ENCODE measurements at places on chromosomes 6 and 20. TPM values are rescaled to one million over a fixed set of nuclear protein-coding genes. Genes with fewer than 3 reads are reported as not detected.

- no peak for DNase-seq
Measured at GRCh38 chr6:46136831-46137230, 7.0 kb downstream of the ENPP4 start.

- DNase-seq: no peak
Measured at GRCh38 chr20:24385547-24385946, 83.9 kb upstream of the SYNDIG1 start.

DNA sequence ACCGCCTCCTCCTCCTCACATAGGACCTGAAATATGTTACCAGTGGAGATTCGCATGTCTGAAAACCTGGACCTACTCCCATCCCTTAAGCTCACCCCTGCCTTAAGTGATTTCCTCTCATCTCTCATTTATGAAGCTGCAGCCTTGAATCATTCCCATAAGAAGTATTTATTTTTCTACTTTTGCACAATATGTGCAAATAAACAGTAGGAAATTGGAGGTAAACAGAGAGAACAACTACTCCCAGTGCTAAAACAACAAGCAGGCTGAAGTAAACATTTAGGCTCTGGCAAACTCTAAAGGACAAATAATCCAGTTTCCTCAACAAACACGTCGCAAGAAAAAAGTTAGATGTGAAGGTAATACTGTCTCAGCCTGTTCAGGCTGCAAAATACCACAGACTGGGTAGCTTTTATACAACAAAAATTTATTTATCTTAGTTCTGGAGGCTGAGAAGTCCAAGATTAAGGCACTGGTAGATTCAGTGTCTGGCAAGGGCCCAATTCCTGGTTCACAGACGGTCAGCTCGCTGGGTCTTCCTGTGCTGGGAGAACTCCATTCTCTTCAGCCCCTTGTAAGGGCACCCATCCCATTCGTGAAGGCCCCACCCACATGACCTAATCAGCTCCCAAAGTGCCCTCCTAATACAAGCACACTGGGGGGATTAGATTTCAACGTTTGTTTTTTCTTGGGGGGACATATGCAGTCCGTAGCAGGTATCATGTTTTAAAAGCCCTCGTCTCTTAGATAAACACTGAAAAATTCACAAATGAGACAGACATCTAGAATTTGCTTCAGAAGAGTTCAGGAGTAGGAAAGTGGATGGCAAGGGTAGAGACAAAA is 15.6 kb downstream of the SPATA2 start:
- DNase-seq: no peak

DNA sequence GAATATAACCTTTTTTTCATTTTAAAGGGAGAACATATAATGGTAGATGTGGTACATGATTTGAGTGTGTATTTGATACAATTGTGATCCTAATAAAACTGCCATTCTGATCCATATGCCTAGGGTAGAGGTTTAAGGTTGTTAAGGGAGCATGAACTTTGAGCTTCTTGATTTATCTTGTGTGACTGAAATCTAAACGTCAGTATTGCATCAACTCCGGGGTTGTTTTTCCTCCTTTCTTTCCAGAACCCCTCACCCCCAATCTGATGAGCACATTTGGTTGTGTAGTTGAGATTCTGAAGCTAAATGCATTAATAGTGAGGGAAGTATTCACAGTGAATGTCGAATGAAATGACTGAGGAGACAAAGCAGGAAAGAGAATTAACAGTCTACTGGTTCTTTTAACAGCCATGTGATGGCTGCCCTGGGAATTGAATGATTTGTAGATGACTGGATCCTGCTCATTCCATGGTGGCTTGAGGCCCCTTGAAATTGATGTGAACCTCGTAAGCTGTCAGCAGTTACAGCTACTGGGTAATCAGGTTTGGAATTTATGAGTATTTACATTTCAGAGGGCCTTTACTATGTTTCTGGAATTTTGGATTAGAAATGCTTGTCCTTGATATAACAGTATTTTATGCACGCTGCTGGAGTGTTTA is 44.8 kb downstream of the FARS2 start:
- DNase-seq: no peak

DNA sequence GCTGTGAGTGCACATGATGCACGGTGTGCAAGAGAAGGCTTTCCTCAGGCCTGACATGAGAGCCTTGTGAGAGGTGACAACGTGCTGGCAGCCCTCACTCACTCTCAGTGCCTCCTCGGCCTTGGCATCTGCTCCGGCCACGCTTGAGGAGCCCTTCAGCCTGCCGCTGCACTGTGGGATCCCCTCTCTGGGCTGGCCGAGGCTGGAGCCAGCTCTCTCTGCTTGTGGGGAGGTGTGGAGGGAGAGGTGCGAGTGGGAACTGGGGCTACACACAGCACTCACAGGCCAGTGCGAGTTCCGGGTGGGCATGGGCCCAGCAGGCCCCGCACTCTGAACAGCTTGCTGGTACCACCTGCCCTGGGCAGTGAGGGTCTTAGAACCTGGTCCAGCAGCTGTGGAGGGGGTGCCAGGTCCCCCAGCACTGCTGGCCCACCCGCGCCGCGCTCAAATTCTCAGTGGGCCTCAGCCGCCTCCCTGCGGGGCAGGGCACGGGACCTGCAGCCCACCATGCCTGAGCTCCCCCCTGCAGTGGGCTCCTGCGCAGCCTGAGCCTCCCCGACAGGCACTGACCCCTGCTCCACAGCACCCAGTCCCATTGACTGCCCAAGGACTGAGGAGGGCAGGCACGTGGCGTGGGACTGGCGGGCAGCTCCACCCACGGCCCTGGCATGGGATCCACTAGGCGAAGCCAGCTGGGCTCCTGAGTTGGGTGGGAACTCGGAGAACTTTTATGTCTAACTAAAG is 74.9 kb upstream of the BMP5 start:
- DNase-seq: no peak

DNA sequence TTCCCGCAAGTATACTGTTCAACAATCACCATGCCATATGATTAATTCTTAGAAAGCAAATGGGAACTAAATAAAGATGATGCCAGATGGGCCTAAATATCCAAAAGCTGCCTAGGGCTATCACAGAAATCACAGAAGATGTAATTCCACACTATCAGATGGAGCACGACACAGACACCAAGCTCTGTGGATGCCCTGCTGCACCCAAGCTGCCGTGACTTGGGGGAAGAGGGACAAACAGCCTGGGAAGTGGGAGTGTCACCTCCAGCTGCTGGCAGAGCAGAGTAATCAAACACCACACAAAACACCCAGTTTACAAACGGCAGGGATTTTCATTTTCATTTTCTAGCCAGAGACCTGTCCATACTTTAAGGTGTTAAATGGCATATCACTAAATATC is 35.7 kb downstream of the PDE10A start:
- DNase-seq: no peak

DNA sequence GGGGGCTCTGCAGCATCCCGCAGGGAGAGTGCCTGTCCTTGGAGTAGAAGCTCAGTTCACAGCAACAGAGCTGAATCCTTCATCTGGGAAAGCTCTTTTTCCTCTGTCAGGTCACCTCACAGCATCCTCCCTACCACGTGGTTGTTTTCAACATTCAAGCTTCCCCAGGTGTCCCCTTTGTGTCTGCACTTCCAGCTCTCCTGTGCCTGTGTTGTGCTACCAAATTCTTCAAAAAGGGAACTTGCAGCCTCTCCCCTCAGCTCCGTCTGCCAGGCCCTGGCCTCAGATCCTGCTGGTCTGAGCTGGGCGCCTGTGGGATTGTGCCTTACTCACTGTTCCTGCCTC is 108.4 kb downstream of the FOXF2 start:
- no peak for DNase-seq

DNA sequence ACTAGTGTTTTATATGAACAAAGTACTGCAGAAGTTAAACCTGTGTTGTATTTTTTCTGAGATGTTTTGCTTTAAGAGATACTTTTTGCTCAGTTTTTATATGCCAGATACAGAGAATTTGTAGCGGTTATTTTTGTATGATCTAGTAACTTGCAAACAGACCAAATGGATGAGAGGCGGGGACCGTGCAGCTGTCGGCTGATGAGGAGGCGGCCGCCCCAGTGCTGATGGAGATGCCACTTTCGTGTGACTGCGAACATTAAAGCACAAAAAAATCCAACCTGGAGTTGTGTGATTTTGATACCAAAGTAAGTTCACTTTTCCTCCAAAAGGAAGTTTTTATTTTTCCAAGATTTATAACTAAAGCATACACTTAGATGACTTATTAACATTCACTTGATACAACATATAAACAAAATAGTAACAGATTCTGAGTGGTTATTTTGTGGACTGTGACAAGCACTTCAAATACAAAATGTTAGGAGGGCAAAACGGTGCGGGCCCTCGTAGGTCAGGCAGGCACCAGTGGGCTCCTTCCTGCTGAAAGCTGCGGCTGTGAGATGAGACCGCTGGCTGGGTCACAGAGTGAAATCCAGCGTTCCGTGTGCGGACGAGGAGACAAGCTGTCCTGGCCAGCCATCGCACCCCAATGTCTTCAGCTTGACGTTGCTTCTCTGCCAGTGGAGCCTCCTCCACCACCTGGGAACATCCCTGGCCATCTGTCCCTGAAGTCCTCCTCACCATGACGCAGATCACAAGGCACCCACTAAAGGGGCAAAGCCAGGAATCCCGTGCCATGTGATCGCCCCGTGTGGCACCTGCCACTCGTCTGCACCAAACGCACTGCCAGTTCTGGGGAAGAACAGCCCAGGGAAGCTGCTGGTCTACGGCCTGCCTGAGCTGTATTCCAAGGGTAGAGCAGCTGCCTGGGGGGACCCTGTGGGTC is 4.0 kb upstream of the OGFR start:
- no peak for DNase-seq

GRCh38 chr20:15012566-15012965 is 675.2 kb upstream of the FLRT3 start:
- DNase-seq: no peak

GRCh38 chr6:34370361-34370760 is 22.1 kb downstream of the NUDT3 start:
- DNase-seq: no peak

GRCh38 chr6:30158475-30159040 is 2.5 kb downstream of the TRIM10 start:
- DNase-seq: no peak

GRCh38 chr6:44980841-44981240 is 347.3 kb upstream of the RUNX2 start:
- DNase-seq: no peak

DNA sequence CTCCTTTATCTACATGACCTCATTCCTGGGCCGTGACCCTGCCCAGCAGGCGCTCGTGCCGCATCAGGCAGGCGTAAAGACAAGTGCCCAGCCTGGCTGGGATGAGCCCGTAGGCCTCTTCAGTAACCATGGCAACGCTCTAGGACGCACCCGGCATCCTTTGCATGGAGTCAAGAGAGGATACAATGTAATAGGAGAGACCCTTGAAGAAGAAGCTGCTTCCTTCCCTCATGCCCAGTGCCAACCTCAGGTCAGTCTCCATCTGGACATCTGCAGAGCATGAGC is 5.0 kb upstream of the LSM14B start:
- DNase-seq: no peak

The SMOC2 gene
- 45.6 TPM for total RNA-seq

The SLC2A4RG gene
- 73.0 TPM for total RNA-seq

The CABLES2 gene
- 4.5 TPM for total RNA-seq

The KHDC1L gene
- not detected for total RNA-seq

The SUMO4 gene
- 7.1 TPM for total RNA-seq

The RIPOR3 gene
- 26.3 TPM for total RNA-seq

The TGM3 gene
- not detected for total RNA-seq

The FRMD1 gene
- 25.5 TPM for total RNA-seq

The RBBP8NL gene
- not detected for total RNA-seq

The RAB44 gene
- 0.27 TPM for total RNA-seq

The WFDC12 gene
- not detected for total RNA-seq

The XKR7 gene
- total RNA-seq: not detected

The TRERF1 gene
- 7.0 TPM for total RNA-seq

The LY86 gene
- 4.1 TPM for total RNA-seq
